ENCODE measurements at places on chromosomes 2 and 18. TPM values are rescaled to one million over a fixed set of nuclear protein-coding genes. Genes with fewer than 3 reads are reported as not detected.

GPR75 gene
- 4.5 TPM for total RNA-seq

TSGA10 gene
- 6.9 TPM for total RNA-seq

CCL20 gene
- not detected for total RNA-seq

ALK gene
- total RNA-seq = not detected

AGXT gene
- not detected for total RNA-seq

CHRND gene
- total RNA-seq = not detected

ST6GAL2 gene
- 0.32 TPM for total RNA-seq

HOXD4 gene
- 1.6 TPM for total RNA-seq

MOGAT1 gene
- not detected for total RNA-seq

FECH gene
- 35.8 TPM for total RNA-seq

ARPC2 gene
- 318 TPM for total RNA-seq

RAB10 gene
- total RNA-seq = 203 TPM

AP1S3 gene
- 61.7 TPM for total RNA-seq

HNMT gene
- total RNA-seq = 31.5 TPM

LGALSL gene
- total RNA-seq = 8.3 TPM

RAB6C gene
- not detected for total RNA-seq

LAMA1 gene
- total RNA-seq = 11.0 TPM

TUBA3E gene
- not detected for total RNA-seq

PLGLB1 gene
- 2.2 TPM for total RNA-seq

PKP4 gene
- 30.6 TPM for total RNA-seq

GPR45 gene
- total RNA-seq = not detected

GLI2 gene
- total RNA-seq = 3.5 TPM

KIF5C gene
- 0.65 TPM for total RNA-seq

TUBB8B gene
- not detected for total RNA-seq

RTP5 gene
- total RNA-seq = not detected

ELOA2 gene
- not detected for total RNA-seq

MXD1 gene
- 7.7 TPM for total RNA-seq

UBXN2A gene
- 19.5 TPM for total RNA-seq

ACMSD gene
- not detected for total RNA-seq

C2orf78 gene
- total RNA-seq = not detected

KIAA2012 gene
- under 0.01 TPM for total RNA-seq

CREG2 gene
- total RNA-seq = under 0.01 TPM

DPY30 gene
- 51.0 TPM for total RNA-seq

TSPYL6 gene
- under 0.01 TPM for total RNA-seq

IL1RL1 gene
- 0.65 TPM for total RNA-seq

LIMS3 gene
- 2.1 TPM for total RNA-seq

CFAP210 gene
- total RNA-seq = 0.26 TPM

SNTG2 gene
- not detected for total RNA-seq

L3MBTL4 gene
- total RNA-seq = 1.7 TPM

Measured in articular chondrocyte of knee joint (primary cell).